Karpas-422 (cell line): ENCODE measurements at places on chromosomes 12 and 14. TPM values are rescaled to one million over a fixed set of nuclear protein-coding genes. Genes with fewer than 3 reads are reported as not detected.

RFX4 gene
- total RNA-seq: not detected in 2 replicates

DNA sequence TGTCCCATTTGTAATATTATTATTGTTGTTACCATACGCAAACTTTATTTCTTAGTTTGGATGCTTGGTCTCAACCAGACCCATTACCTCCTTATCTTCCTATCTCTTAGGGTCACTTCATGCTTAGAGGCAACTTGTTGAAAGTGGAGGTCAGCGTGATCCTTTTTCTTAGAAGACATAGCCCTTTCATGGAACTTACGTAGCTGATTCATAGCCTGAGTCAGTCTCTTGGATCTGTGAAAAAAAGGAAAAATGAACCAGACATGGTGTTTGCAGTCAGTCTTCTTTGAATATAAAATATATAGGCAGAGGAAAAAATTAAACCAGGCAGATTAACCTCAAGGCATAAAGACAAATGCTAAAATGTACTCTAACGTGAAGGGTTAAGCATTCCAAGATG, 613.7 kb downstream of the DIO2 start:
- DNase-seq: no peak

HCAR2 gene
- total RNA-seq: not detected in 2 replicates

- DNase-seq: no peak
These were observed 4.8 kb downstream of the IFNG start for GRCh38 chr12:68154779-68155178.

DNA sequence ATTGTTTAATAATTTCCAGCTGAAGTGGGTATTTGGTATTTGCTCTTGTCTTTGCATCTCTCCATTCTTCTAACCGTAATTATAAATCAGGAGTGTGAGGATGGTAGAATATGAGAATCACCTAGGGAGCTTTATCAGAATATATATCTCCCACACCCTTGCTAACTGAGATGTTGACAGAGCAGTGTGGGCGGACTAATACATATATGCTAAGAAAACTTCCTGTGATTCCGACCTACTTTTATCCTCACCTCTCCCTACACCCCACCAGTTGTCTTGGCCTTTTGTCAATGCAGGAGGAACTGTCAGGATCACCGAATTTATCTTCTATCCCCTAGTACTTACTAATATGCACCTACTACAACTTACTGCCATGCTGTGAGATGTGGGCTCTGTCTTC, 14.7 kb upstream of the GNPNAT1 start:
- DNase-seq: no peak

GRCh38 chr14:37232907-37233481, 35.3 kb downstream of the MIPOL1 start:
- peak; percentile 84 for DNase-seq

EPS8 gene
- total RNA-seq: 0.04 TPM in 1 of 2 replicates, not detected in the other

- no peak for DNase-seq
These were observed 38.3 kb downstream of the C12orf42 start for GRCh38 chr12:103457471-103457870.

DNA sequence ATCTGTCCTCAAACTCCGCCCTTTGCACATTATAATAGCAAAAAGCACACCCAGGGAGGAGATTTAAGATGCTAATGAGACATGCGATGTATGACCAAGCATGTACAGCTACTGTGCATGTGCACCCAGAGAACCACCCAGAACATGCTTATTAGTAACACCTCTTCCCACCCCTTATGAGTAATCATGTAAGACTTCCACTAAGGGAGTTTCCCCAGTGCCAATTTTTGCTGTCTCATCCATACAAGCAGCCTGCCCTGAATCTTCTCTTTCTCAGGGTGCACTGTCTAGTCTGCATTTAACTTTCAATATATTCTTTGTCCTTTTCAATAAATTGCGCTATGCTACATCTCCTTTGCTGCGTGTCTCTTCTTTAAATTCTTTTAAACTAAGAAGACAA, 830.0 kb upstream of the NOVA1 start:
- DNase-seq: no peak

- DNase-seq: no peak
These were observed 34.2 kb upstream of the PLEKHA5 start for GRCh38 chr12:19095331-19095730.

- DNase-seq: no peak
These were observed 37.5 kb downstream of the PRORP start for GRCh38 chr14:35159742-35160409.

DNA sequence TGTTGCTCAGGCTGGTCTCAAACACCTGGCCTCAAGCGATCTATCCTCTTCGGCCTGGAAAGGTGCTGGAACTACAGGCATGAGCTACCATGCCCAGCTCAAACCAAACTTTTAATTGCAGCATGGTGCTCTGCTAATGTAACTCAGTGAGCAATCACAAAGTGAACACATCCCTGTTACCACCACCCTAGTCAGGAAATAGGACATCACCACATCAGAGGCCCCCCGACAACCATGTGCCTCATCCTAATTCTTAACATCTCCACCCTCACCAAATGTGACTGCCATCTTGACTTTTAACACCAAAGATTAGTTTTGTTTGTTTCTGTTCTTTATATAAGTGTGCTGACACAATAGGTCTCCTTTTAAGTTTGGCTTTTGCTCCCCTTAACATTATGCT, 22.8 kb upstream of the SDR39U1 start:
- DNase-seq: no peak

DNA sequence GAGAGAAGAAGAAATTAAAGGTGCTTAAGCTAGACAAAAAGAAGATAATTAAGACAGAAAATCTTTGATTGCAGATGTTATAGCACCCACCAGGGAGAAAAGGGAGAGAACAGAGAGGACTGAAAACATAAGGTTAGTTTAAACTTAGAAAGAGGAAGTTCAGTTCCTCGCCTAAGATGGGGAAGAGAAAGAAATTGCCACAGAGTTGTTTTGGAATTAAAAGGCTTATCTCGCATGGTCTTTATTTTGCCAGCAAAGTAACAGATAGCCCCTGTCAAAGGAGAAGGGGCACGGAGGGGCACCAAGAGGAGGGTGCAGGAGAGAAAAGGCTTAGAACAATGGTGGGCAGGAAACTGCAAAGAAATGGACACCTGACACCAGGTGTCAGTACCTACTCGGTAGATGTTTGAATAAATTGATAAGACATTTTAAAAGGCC, 17.8 kb upstream of the OXA1L start:
- peak; percentile 71 for DNase-seq

RNF212B gene
- total RNA-seq: not detected in 2 replicates

DNA sequence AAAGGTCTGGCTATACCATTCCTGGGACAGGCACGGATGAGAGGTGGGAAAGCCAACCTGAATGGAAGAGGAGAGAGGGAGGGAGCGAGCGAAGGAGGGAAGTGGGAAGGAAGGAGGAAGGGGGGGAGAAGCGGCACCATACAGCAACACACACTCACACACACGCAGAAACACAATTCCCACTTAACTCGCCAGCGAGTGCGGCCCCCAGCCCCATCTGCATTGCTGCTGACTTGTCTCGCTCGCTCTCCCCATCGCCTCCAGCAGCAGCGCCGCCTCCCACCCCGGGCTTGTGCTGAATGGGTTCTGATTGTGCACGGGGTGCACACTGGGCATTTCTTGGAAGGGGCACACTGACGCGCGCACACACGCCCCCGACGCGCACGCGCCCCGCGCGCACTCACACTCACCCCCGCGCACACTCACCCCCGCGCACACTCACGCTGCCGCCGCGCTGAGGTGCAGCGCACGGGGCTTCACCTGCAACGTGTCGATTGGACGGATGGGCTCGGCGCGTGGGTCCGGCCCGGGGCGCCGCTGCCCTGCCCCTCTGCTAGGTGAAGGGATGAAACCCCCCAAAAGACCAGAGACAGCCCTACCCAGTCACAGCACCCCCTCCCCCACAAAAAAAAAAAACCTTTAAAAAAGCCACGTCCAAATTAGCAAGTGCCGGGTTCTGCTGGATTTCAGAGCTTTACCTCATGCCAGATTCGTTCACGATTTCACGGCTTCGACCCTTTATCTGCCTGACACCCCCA, 685 bp downstream of the GRIN2B start:
- no peak for DNase-seq

ABCC9 gene
- total RNA-seq: not detected in 2 replicates

DNA sequence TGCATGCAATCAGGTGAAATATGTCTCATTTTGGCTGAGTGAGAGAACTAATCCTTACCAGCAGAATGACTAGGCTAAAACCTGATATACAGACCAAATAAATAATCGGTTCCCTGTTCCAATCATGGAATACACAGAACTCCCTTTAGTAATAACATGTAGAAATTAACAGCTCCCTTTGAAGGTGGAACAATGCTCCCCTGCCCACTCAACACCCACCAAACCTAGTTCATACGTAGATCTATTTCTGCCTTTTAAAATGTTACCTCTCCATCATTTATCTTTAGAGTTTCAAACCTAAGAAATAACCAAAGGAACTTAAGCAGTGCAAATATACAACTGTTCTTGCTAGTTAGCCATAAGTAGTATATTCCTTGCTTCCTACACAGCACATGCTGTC, 153.7 kb upstream of the ABCD2 start:
- DNase-seq: no peak

GRCh38 chr12:101969-102878, 35.7 kb downstream of the IQSEC3 start:
- no peak for DNase-seq

DNA sequence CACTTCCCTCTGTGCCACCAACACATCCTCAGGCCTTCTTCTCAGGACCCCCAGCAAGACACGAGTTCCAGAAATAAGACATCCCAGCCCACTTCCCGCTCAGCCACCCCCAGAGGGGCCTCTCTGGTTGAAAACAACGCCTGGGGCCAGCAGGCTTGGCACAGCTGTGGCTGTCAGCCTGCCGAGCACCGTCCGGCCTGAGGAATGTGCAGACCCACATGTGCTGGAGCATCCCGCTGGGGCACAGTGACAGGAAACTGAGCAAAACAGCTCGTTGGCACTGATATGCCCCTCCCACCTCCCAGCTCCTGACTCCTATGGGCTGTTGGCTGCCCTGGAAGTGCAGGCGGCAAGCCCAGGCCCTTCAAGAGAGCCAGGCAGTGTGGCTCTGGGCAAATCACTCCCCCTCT, 1.4 kb downstream of the SYNE3 start:
- no peak for DNase-seq

DNA sequence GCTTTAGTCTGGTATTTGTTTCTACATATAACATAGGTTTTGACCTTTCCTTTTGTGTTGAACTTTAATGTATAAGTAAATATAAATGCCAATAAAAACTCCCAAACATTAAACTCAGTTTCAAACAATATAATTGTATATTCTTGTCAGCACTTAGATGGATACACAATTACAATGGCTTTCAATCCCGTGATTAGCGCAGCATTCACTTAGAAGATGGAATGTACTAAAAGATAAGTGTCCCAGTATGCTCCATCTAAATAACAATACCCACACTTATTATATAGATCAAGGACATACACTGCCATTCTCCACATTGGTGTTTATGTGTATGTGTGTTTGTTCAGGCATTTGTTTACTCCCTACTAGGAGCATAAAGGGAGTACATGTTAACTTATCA, 193.1 kb downstream of the SOX5 start:
- DNase-seq: no peak

DNA sequence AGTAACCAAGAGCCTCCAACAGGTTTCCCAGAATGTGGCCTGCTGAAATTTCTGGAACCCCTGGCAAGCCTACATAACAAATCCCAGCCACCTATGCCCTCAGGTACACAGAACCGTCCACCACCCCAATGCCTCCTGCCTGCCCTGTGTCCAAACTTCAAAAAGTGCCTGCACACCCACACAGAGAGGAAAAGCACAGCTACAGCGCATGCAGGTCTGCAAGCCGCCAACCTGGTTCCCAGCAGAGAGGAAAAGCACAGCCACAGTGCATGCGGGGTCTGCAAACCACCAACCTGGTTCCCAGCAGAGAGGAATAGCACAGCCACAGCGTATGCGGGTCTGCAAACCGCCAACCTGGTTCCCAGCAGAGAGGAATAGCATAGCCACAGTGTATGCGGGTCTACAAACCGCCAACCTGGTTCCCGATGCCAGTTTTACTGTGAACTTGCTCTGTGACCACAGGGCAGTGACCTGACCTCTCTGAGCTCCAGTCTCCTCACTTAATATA, 113.5 kb downstream of the SCARB1 start:
- no peak for DNase-seq

DNA sequence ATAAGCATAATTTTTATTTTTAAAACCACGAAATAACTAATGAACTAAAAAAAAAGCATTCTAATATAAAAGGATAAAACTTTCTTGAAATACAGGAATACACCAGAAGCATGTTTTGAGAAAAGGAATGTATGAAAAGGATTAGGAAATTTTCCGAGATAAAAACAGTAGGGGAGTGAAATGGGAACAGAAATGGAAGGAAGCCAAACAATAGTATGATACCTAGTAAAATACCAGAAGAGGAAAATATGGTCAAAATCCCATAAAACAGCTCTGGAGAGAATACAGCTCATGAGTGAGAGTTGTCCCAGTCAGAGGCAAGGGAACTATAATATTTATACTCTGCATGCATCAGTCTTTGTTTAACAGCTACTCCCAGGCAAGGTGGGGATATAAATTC, 1016.2 kb downstream of the SLC6A15 start:
- no peak for DNase-seq

ACYP1 gene
- 80.3 and 84.2 TPM in 2 replicates for total RNA-seq

- DNase-seq: no peak
These were observed 81.5 kb downstream of the DPF3 start for GRCh38 chr14:72812292-72812851.

GRCh38 chr12:132445884-132446632, 43.9 kb upstream of the FBRSL1 start:
- no peak for DNase-seq

PIWIL1 gene
- total RNA-seq: not detected in 2 replicates

- DNase-seq: no peak
These were observed 25.3 kb downstream of the DRAM1 start for GRCh38 chr12:101902641-101903040.

GRCh38 chr12:43501703-43502102, 50.3 kb downstream of the ADAMTS20 start:
- peak; percentile 64 for DNase-seq

DNA sequence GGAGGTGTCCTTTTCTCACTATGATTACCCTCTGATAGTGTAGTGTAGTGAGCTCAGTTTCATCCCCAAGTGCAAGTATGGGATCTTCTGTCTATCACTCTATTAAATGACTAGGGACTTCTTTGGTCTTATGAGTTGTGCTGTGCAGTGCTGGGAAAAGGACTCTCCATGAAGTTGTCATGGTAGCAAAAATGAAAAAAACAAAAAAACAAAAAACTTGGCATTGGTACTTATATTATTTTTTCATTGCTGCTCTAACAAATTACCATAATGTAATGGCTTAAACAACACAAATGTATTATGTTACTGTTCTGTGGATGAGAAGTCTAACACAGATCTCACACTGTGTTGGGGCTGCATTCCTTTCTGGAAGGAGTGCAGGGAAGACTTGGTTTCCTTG, 393.1 kb upstream of the NOVA1 start:
- DNase-seq: no peak

DNA sequence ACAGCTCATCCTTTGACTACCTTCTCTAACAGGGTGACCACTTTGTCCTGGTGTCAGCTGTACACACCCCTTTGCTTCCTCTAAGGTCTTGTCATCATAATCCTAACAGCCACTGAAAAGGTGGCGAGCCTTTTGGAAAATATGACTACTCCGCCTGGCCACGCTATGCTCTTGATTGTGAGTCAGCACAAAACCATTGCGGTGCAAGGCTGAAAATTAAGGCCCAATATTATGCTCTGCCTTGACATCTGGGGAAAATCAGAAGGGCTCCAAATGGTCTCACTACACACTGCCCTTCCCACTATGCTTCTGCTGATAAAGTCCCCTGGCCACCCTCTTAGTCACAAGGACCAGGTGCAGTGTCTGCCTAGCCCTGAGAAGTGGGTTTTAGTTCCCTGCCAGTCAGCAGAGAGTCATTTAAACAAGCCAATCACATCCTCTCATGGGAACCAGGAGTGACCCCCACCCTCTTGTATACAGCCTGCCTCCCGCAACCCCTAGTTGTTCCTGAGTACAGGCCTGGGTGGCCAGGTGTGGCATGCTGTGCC, 34.3 kb downstream of the FGD6 start:
- DNase-seq: no peak
